ENCODE measurements at places on chromosomes 6 and 20.

GRCh38 chr6:164579035-164579434, 730.4 kb downstream of the C6orf118 start:
- DNase-seq, result no peak

DNA sequence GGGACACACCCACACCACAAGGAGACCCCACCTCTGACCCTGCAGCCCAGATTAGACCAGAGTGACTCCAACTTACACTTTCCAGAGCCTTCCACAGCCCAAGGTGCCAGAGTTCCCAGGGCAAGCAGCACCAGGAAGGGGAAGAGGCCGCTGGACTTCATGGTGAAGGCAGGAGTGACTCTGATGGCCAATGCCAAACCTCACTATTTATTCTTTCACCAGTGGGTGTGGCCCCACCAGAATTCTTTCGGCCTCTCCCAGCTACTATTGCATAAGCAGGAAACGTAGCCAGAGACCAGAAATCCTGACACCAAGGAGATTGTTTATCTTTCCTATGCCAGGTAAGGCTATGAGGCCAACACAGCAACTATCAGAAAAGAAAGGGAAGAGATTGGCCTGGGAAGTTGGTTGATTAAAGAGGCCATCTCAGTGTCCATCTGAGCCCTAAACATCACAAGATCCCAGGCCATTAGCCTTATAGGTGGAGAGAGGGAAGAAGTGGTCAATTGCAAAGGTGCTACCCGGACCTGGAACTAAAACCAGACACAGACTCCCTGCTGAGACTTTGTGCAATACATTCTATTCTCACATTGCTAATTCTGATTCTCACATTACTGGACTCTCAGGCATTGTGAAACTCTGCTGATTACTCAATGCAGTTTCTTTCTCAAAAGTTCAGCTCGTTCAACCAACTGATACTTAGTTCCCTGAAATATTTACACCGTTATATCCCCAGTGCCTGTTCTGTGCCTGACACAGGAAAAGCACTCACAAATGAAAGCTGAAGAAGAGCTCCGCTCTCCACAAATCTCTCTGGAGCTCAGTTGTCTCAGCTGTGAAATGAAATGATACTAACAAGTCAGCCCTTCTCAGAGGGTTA, at the start of gene SLPI:
Gene SLPI, minus strand, starts transcription at position 182 of the 880 bp plus-strand sequence. Its CDS starts 21 bp downstream, at position 161.
- no peak for DNase-seq

GRCh38 chr6:69988458-69989126, 122.2 kb downstream of the COL19A1 start:
- no peak for DNase-seq

DNA sequence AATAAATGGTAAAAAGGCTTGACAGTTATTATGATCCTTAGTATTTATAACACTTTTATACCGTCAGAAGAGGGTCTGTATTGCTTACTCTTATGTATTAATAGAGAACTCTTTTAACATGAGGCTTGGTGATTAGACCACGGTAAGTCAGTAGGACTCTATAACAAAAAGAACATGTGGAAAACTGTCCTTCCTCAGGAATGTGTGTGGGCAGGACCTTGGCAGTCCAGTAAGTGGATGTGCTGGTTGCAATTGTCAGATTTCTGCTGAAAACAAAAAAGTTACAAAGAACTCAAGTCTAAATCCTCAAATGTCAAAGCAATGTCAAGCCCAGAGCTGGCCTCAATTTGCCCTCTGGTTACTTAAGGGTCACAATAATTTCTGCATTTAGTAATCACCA, 81.1 kb downstream of the PLCG1 start:
- DNase-seq, result no peak

DNA sequence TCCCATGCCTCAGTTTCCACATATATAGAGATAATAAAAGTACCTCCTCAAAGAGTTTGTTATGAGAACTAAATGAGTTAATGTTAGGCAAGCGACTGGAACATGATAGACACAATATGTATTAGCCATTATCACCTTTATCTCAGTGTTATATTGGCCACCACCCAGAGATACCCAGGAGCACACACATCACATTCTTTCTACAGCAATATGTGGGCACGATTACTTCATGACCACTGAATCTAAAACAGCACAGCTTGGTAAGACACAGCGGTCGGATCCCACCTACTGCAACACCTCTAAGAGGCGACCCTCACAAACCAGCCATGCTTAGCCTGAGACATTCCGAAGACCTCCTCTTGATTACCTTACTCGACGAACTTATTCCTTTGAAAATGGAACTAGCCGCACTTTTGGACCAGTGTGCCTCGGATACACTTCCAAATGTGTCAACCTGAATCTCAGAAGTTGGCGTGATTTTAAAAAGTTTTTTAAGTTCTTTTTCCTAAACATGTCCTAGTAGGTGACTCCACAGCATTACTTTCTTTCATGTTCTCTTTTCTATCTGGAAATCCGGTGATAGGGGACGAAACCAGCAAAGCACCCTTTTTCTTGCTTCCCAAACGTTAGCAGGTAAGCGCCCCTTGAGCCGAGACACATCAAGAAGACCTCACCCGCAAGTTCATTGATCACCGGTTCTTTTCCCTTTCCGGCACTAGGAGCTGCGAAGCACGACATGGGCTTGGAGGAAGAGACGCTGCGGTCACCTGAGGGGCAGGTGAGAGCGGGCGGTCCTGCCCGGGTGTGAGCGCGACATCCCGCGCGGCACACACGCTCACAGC, 923 bp downstream of the GMDS start:
- no peak for DNase-seq

DNA sequence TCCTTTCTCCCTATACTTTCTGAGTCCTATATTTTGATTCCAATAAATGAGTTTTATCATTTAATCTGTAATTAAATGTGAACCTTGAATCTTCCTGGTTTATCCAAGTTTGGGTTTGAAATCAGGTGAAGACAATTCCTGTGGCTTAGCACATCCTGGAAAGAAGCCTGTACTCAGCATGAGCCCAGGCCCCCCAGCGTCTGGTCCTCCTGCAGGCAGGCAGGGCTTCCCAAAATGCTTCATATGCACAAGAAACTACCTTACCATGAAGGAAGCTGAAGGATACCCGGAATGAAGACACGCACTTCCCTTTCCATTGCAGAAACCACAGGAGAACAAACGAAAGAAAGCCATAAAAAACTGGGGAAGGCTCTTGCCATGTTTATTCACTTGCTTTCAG, 157.4 kb upstream of the PDE10A start:
- no peak for DNase-seq

GRCh38 chr6:36347621-36348020, 10.9 kb upstream of the BNIP5 start:
- DNase-seq, result no peak

DNA sequence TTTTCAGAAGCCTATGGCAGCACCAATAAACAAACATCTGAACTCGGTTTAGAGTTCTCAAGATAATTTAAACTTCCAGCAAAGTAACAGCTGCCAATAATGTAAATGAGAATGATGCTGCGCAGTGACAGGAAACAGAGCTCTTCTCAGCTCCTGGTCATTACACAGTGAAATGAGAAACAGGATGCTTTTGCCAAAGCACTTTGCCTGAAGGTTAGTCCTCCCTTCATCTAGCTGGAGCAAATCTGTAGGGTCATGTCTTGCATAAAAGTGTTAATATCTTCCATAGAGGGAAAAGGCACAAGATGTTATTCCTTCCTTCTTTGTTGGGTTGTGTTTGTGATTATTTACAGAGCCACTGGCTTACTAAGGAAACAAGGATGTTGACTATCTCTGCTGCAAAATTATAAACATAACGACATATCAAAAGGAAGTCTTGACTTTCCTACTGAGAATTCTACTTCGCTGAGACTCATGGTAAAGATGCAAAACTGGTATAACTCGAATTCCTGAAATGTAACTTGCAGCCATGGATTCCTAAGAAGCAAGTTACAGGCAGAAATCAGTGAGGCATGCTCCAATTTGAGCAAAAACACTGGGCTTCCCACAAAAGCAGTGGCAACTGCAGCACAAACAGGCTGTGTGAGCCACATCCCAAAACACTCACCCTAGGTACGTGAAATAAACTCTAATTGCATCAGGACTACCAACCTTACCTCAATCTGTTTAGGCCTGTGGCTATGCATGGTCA, 102.5 kb upstream of the BEND6 start:
- no peak for DNase-seq

Data from GM12892 (cell line).